ENCODE measurements at places on chromosomes 3 and 15.
A peak's percentile ranks its signal among the peaks of the same experiment; 100 is the strongest.

- DNase-seq = no peak
These were observed 5.2 kb upstream of the MUSTN1 start for GRCh38 chr3:52839892-52840545.

DNA sequence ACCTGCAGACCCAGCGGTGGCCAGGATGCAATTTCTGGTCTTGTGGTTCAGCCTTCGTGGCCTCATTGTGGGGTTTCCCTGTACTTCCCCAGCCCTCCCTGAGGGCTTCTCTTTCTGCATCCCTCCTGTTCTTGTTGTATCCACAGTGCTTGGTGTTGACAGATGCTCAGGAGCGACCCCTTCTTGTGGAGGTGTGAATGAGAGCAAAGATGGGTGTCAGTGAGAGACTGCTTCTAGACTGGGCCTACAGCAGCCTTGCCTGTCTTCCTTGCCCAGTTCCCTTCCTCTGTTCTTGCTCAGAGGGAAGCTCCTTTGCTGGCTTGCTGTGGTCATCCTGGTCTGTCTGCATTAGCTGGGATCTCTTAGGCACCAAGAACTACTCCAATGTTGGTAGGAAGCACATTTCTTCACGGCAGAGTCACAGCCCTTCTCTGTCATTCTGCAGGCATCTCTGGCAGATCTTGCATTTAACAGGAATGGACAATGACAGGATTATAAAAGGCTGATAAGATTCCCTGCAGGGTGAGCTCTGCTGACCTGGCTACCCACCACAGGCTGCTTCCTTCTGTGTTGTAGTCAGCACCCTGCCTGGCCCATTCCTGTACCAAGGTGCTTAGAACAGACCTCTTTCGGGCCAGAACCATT is 317.8 kb upstream of the C2CD4B start:
- peak; percentile 72 for DNase-seq

- no peak for DNase-seq
These were observed 85.3 kb downstream of the PIK3R4 start for GRCh38 chr3:130661140-130661891.

- DNase-seq = peak; percentile 33
These were observed 4.7 kb downstream of the LMAN1L start for GRCh38 chr15:74817370-74817737.

- DNase-seq = no peak
These were observed 37.5 kb upstream of the CHST2 start for GRCh38 chr3:143081844-143082778.

DNA sequence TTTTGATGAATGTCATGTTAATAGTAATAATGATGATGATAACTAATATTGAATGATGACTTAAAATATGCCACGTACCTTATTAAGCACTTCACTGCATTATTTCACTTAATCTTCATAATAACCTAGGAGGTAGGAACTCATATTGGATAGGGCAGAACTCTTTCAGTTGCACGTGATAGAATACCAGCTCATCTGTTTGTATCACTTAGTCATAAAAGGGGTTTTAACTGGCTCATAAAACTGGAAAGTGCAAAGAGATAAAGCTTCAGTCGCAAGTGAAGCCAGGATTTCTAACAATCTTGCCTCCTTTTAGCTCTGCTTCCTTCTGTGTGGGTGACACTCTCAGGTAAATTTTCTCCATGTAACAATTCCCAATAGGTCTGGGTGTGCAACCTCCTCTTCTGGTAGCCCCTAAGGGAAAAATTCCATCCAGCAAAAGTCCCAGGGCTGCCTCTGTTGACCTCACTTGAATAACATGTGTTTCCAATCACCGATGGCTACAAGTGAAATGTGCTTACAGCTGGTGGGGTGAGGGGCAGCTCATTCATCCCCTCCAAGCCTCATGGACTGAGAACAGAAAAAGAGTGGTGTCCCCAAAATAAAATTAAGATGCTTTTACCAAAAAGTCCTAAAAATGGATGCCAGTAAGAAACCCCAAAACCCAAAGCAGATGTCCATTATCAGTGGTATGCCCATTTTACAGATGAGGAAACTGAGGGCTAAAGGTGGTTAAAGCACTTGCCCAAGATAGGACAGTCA is 9.3 kb downstream of the GXYLT2 start:
- DNase-seq = no peak

DNA sequence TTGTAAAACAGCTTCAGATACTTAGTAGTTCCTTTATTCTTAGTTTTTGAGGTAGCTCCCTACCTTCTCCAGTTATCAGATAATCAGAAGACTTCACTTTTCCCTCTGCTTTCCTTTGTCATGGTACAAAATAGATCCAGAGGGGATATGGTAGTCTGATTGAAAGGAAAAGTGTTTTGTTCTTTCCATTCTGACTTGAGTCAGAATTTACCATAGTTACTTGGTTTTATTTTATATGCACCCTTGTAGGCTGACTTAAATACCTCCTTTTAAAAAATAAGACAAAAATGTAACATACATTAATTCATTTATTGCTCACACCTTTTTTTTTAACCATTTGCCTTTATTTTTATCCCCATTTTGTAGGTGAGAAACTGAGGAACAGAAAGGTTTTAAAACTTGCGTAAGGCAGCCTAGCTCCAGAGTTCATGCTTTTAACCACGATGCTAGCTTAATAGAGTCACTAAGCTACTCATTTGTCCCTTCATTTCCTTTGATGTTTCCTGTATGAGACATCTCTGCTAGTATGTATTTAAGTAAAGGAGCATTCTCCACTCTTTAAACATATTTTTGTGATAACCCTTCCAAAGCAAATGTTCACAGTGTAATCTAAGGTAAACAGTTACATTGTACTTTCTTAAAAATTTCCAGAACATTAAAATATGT is 187.5 kb downstream of the KLHL25 start:
- no peak for DNase-seq

GRCh38 chr15:33022629-33023028 is 171.9 kb downstream of the FMN1 start:
- DNase-seq = peak; percentile 33

- no peak for DNase-seq
These were observed 24.6 kb upstream of the DMXL2 start for GRCh38 chr15:51647128-51647562.

- DNase-seq = peak; percentile 66
These were observed 1.8 kb downstream of the HES1 start for GRCh38 chr3:194137506-194138474.

- DNase-seq = no peak
These were observed 5.7 kb upstream of the CLK3 start for GRCh38 chr15:74609938-74610301.

DNA sequence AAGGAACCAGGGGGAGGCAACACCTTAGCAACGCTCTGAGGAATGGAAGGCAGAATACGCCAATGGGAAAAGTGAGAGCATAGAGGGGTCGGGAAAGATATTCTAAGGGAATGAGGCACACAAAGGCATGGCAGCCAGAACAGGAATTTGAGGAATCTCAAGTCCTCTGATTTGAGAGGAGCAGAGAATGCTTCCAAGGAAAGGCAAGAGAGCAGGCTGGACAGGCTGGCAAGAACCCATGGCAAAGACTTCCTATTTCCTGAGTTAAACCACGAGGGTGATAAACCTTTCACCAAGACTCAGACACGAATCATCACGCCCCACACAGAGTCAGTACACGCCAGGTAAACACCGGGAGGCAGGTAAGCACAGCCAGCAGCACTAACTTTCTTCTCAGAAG is 109.8 kb downstream of the IGF2BP2 start:
- peak; percentile 70 for DNase-seq

GRCh38 chr3:25818335-25818734 is 28.4 kb downstream of the OXSM start:
- DNase-seq = no peak

DNA sequence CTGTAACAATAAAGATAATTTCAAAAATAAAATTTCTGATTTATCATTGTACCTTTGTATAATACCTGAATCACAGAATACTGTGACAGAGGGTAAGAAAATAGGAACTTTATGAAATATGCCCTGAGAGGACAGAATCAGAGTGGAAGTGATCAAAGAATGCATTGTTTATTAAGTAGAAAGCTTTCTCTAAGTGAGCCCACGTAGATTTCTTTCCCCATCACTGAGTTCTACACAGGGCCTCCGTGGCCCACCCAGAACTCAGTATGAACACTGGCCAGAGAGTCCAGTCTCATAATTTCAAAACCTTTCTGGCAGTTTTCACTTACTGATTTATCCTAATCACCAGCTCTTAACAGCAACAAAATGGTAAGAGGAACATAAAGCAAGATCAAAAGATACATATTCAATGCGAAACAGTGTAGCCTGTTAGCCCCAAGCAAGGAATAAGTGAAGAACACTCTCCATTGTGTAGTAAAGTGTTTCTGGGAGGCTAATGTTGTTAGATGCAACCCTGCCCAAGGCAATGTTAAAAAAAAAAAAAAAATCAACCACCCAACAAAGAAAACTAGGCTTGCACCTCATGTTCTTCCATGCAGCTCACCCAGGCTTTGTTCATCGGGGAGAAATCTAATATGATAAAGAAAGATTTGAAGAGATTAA is 341.3 kb downstream of the LSAMP start:
- DNase-seq = no peak

- DNase-seq = no peak
These were observed 99.7 kb upstream of the VGLL3 start for GRCh38 chr3:87090631-87091030.

DNA sequence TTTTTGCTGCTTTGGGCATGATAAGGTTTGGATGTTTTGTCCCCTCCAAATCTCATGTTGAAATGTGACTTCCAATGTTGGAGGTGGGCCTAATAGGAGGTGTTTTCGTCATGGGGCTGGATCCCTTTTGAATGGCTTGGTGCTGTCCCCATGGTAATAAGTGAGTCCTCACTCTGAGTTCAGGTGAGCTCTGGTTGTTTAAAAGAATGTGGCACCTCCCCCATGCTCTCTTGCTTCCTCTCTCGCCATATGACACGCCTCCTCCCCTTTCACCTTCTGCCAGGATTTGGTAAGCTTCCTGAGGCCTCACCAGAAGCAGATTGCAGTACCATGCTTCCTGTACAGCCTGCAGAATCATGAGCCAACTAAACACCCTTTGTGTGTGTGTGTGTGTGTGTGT is 255.5 kb downstream of the EPHB1 start:
- no peak for DNase-seq

- DNase-seq = no peak
These were observed 125.1 kb downstream of the SHQ1 start for GRCh38 chr3:72722930-72723726.

- peak; percentile 22 for DNase-seq
These were observed 888.4 kb downstream of the ROBO1 start for GRCh38 chr3:78879295-78879860.

GRCh38 chr15:37516621-37517020 is 416.3 kb upstream of the MEIS2 start:
- no peak for DNase-seq

- DNase-seq = peak; percentile 19
These were observed 130.1 kb upstream of the RARB start for GRCh38 chr3:25297667-25298585.

GRCh38 chr3:194588741-194589140 is 44.5 kb downstream of the TMEM44 start:
- DNase-seq = no peak

- peak; percentile 21 for DNase-seq
These were observed 398.1 kb downstream of the NR2F2 start for GRCh38 chr15:96728591-96728990.

GRCh38 chr3:117610156-117610555 is 900.6 kb downstream of the TUSC7 start:
- no peak for DNase-seq

DNA sequence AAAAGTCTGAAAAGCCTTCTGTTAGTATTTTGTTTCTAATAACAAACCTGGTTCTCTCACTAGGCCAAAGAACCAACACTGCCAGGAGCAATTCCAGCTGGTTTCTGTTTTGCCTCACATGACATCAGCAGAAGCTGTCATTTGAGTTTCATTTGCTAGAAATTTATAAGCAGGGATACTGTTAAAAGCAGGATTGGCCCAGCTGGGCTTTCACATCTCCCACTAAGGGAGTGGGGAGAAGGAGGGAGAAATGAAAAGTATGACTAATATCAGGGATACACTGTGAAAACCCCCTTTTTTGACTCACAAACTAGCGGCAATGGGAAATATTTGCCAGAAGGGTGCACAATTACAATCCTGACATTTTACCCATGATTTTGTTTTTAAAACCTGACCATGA is 5.3 kb downstream of the CCDC80 start:
- no peak for DNase-seq

DNA sequence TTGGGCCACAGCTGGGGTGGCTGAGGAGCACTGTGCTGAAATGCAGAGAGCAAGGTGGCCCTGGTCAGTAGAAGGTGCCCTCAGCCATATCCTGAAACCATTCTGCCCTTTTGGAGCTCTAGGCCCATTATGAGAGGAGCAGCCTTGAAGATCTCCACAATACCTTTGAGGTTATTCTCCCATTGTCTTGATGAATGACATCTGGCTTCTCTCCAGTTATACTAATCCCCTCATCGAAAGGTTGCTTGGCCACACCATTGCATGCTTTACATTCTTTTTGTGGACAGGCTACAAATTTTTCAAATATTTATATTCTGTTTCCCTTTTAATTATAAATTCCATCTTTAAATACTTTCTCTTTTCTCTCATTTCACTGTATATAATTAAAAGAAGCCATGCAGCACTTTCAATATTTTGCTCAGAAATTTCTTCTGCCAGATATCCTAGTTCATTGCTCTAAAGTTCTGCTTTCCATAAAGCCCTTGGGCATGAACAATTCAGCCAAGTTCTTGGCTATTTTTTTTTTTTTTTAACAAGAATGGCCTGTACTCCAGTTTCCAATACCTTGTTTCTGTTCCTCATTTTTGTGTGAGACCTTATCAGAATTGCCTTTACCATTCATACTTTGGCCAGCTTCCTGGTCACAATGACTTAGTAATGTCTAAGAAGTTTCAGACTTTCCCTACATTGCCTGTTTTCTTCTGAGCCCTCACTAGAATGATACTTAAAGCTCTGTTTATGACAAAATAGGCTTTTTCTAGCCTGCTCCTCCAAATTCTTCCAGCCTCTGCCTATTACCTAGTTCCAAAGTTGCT is 138.9 kb upstream of the SGO1 start:
- no peak for DNase-seq

GRCh38 chr15:68710536-68710935 is 110.2 kb downstream of the ANP32A start:
- DNase-seq = no peak

GRCh38 chr3:40923143-40923542 is 276.2 kb upstream of the CTNNB1 start:
- DNase-seq = no peak

DNA sequence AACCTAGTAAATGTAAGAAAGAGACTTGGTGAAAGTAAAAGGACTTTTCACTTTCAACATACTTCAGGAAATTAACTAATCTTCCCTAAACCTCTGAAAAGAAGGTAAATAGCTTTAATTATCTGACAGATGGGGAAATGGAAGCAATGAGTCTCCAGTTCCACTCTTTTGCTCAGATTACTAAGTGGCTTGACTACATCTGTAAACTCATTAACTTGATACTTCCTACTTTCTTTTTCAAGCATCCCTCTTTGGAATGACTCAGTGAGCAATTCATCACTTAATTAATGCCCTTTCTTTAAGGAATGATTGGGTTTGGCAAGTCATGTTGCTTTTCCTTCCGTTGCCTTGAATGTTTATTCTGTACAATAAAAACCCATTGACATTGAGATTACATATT is 234.2 kb downstream of the GRM7 start:
- no peak for DNase-seq
